ENCODE measurements at places on chromosomes 2 and 18.
A peak's percentile ranks its signal among the peaks of the same experiment; 100 is the strongest.

DNA sequence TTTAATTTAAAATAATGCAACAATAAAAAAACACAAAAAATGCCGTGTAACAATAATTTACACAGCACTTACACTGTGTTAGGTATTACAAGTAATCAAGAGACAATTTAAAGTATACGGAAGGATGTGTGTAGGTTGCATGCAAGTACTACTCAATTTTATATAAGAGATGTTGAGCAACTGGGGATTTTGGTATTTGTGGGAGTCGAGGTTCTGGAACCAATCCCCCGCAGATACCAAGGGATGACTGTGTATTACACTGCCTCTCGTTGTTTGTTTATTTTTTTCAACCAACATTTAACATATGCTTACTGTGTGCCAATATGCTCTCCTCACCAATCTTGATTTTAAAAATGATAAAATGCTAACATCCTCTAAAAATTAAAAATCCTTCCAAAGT is 24.8 kb downstream of the MAP3K2 start:
- DNase-seq: no peak

GRCh38 chr2:168726375-168726774 is 76.1 kb upstream of the NOSTRIN start:
- no peak for DNase-seq

- no peak for DNase-seq
Measured at GRCh38 chr18:74819433-74820059, 221.9 kb downstream of the ZNF407 start.

GRCh38 chr2:99707592-99707991 is 217.8 kb upstream of the REV1 start:
- no peak for DNase-seq

- DNase-seq: no peak
Measured at GRCh38 chr2:63300835-63301234, 250.2 kb downstream of the OTX1 start.

GRCh38 chr18:9627642-9628041 is 13.3 kb upstream of the PPP4R1 start:
- no peak for DNase-seq

GRCh38 chr18:41829647-41830516 is 125.2 kb upstream of the PIK3C3 start:
- DNase-seq: no peak

GRCh38 chr2:174510583-174511189 is 23.9 kb upstream of the GPR155 start:
- DNase-seq: no peak

DNA sequence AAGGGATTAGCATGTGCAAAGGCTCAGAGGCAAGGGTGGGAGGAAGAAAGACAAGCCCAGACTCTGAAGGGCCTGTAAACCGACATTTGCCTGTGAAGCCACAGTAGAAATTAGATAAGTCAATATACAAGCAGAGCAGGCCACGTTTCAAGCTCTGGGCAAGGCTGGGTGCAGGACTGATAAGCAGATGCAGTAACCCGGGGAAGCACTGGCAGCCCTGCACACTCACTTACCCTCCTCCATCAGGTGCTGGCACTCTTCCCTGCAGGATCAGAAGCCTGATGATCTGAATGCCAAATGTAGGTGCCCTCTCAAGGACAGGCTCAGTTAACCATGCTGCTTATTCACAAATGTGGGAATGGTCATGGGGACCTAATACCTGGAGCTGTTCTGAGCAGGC is 46.3 kb upstream of the RAB12 start:
- no peak for DNase-seq

DNA sequence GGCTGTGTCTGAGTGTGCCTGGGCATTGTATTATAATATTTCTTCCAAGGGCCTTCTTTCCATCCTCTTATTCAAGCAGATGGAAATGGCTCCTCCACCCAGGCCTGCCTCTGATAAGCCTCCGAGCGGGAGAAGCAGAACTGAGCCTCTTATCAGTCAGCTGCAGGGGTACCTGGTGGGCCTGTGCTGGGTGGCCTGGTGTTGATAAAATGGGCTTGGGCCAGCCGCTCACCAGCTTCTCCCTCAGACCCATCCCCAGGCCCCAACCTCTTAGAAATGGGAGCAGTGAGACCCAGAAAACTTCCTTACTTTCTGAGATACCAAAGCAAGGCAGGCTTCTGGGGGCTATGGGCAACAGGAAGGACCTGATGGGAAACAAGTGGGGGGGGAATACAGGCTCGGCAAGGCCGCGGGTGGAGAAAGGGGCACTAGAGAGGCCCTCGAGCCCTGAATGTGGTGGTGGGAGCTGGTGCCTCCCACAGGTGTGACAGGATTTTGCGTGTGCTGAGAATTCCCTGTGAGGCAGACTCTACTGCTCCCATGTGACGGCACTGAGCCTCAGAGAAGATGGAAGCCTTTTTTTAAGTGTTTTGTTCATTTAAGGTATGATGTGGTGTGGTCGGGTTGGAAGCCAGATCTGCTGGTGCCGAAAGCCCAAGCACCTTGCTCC is 18.3 kb downstream of the GYPC start:
- no peak for DNase-seq

GRCh38 chr2:215619022-215619958 is 183.4 kb upstream of the FN1 start:
- no peak for DNase-seq

DNA sequence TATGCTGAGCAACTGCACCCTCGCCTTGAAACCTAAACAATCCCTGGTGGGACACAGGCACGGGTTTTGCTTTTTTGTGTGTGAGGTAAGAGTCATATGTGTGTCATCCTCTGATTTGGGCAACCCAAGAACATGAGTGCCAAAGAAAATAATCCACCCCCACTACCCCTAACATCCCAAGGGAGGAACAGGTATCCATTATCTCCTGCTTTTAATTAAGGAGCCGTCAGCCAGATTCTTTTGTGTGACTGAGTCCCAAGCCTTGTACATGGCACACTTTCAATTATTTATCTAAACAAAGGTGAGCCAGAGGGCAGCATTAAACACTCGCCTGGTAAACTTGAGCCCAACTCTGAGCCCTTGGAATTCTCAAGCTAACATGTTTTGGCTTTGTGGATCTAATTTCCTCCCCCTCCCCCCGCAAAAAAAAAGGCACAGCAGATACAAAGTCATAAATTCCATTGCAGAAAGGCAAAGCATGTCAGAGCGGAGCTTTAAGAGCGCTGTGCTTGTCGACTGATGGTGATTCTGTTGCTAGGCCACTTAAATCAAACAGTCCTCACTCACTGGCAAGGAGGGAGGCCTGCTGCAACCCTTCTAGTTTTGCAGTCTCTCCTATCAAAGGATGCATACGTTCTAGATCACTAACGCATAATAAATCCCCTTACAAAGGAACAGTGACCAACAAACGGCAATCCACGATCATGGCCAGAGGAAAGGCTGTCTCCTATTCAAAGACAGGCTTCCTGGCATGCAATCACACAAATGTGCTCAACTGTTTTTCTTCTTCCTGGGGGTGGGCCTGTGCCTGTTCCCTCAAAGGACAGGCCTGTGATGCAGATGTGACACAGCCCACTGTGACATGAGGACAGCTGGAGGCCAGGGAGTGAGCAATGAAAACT is 143.5 kb upstream of the LMAN1 start:
- no peak for DNase-seq

DNA sequence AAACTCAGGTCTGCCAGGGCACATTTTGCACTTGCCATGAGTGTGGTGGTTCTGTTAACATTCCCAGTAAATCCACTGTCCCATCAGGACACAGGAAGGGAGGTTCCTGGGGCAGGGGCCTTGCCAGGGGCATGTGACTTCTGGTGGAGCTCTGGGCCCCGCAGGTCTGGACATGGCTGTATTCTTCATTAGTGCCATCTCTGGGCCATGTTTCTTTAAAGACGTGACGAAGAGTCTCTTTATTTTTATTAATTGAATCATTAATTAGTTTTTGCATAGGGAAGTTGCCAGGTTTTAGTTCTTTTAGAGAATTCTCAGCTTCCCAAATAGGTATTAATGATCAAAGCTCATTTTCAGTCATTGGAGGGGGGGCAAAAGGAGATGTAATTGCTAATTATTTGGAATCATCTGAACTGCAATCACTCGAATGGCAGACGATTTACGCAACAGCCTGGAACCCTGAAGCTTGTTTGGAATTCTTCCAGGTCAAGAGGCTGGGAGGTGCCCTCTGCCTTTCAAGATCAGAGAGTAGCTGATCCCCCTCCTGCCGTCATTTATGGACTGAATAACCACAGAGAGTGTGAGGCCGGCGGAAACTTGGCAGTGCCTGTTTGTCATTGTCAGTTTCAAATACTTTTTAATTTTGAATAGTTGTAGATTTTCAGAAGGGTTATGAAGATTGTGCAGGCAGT is 106.2 kb downstream of the RTP5 start:
- DNase-seq: no peak

DNA sequence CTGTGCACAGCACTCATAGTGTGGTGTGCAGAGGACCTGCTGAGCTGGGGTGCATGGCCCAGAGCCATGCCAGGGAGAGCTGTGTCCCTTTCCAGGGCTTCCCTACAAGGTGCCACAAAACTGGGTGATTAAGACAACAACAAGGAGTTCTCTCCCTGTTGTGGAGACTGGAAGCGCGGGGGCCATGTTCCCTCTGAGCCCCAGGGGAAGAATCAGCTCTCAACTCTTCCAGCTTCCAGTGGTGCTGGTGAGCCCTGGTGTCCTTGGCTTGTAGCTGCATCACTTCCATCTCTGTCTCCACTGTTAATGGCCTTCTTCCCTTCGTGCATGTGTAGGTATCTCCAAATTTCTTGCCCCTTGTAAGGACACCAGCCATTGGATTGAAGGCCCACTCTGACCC is 73.3 kb downstream of the CABLES1 start:
- DNase-seq: no peak

- DNase-seq: no peak
Measured at GRCh38 chr18:12625241-12625640, 32.7 kb downstream of the SPIRE1 start.

GRCh38 chr2:207913772-207914358 is 111.5 kb downstream of the PLEKHM3 start:
- no peak for DNase-seq

- peak; percentile 60 for DNase-seq
Measured at GRCh38 chr2:85066874-85067351, 66.3 kb upstream of the TCF7L1 start.

DNA sequence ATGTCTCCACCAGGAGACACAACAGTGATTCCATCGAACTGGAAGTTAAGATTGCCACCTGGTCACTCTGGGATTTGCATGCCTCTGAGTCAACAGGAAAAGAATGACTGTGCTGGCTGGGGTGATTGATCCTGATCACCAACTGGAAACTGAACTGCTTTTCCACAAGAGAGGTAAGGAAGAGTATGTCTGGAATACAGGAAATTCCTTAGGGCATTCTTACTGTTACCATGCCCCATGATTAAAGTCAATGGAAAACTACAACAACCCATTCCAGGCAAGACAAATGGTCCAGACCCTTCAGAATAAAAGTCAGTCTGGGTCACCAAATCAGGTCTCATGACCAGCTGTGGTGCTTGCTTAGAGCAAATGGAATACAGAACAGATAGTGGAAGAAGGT is 12.0 kb upstream of the DDX1 start:
- DNase-seq: no peak

GRCh38 chr2:207692206-207693065 is 19.0 kb upstream of the CCNYL1 start:
- DNase-seq: peak; percentile 37

DNA sequence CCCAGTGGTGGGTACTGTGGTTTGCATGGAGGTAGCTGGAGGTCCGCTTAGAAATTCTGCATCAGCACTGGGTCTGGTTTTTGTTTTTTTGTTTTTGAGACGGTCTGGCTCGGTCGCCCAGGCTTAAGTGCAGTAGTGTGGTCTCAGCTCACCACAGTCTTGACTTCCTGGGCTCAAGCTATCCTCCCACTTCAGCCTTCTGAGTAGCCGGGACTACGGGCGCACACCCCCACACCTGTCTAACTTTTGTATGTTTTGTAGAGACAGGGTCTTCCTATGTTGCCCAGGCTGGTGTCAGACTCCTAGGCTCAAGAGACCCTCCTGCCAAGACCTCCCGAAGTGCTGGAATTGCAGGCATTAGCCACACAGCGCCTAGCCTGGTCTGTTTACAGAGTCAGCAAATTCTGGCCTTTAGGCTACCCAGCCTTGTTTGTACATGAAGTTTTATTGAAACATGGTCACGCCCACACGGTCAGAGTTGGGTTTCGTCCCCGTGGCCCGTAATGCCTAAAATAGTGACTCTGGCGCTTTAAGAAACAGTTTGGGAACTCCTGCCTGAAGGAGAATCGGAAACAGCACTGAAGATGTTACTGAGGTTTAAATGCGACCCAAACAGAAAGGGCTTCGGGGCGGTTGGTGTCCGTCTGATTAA is 32.7 kb downstream of the CTDP1 start:
- no peak for DNase-seq

GRCh38 chr2:31644551-31644950 is 63.8 kb upstream of the SRD5A2 start:
- DNase-seq: no peak

- no peak for DNase-seq
Measured at GRCh38 chr2:37283207-37283606, 41.4 kb downstream of the PRKD3 start.

- no peak for DNase-seq
Measured at GRCh38 chr18:34951625-34952379, 89.4 kb upstream of the MAPRE2 start.
